Pons (tissue), 1 donor: ENCODE measurements at places on chromosomes 11 and 22.
A peak's percentile ranks its signal among the peaks of the same experiment; 100 is the strongest.

GRCh38 chr11:47986742-47987141 is 6.4 kb downstream of the PTPRJ start:
- DNase-seq: no peak

DNA sequence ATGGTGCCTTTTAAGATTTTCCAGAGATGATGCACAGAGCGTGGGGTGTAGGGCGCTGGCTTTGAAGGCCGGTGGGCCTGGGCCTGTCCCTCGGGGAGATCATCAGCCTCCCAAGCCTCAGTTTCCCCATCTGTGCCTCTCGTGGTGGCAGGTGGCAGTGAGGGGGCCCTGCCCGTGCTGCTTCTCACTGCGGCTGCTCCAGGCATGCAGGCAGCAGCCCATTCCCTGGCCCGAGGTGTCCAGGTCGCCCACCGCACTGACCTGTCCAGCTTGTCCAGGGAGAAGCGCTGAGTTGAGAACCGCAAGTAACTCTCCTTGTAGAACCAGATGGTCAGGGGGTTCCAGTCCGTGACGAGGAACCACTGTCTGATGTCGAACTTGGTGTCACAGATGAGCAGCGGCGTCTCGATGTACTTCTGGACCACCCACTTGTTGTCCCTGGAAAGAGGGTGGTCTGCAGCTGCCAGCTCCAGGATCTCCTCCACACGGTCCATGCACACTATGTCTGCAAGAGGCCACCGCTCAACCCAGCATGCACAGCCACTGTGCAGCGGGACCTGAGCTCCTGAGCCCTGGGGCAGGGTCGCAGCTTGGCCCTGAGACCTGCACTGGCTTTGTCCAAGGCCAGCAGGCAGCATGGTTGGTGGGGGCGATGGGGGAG is 20.5 kb upstream of the IL17REL start:
- DNase-seq: no peak

GRCh38 chr11:117573326-117573725 is 223.7 kb downstream of the DSCAML1 start:
- DNase-seq: no peak

- DNase-seq: no peak
Measured at GRCh38 chr11:30567120-30567519, 19.0 kb downstream of the MPPED2 start.

- no peak for DNase-seq
Measured at GRCh38 chr11:47533690-47534151, 19.2 kb downstream of the CELF1 start.

GRCh38 chr22:22452211-22452610 is 56.3 kb downstream of the ZNF280B start:
- no peak for DNase-seq

GRCh38 chr11:79436919-79437277 is 3.9 kb downstream of the TENM4 start:
- DNase-seq: no peak

DNA sequence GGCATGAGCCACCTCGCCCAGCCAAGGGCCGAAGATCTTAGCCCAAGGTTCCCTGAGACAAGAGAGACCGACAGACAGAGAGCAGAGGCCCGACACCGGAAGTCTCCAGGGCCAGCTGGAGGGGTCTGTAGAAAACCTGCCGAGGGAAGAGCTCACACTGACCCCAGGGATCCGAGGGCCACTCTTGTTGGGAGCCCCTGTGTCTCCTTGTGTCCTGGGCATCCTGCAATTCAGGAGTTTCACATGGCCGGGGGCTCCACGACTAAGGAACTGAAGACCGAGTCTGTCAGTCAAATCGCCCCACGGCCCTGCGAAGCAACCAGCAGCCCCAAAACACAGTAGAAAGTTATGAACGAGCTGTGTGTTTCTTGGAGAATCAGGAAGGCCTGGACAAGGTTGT is 1482.0 kb downstream of the BRD1 start:
- no peak for DNase-seq

GRCh38 chr22:30609260-30610185 is 2.5 kb downstream of the TCN2 start:
- peak; percentile 66 for DNase-seq
